ENCODE measurements at places on chromosomes 2 and 18.

DNA sequence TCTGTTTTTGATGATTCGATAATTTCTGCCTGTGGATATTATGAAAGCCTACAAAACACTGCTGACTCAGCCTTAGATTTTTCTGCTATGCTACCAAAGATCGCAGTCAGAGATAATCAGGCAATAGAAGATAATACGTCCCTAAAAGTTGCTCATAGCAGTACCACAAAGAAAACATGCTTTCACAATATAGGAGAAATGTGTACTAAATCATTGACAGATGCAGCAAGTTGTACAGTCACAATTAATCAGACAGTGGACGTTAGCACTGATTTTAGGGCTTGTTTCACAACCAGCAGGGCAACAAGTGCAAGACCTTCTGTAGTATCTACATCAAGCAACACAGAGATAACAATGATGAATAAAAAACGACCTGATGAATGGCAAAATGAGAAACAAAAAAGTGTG lies 19.5 kb downstream of the RBM44 start:
- DNase-seq: no peak

DNA sequence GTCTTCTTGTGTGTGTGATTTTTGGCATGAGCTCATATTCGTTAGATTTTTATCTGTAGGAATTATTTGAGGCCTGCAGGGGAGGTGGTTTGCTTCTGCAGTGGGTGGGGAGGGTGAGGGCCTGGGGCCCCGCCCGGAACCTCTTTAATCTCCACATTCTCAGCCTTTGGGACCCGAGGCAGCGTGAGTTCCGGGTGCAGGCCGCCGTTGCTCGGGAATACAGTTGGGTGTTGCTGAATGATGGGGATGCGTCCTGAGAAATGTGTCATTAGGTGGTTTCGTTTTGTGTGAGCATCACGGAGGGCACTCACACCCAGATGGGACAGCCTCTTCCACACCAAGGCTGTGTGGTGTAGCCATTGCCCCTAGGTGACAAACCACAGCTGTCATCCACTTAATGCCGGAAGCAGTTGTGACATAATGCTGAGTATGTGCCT lies 13.7 kb upstream of the GAL3ST2 start:
- peak; percentile 43 for DNase-seq

DNA sequence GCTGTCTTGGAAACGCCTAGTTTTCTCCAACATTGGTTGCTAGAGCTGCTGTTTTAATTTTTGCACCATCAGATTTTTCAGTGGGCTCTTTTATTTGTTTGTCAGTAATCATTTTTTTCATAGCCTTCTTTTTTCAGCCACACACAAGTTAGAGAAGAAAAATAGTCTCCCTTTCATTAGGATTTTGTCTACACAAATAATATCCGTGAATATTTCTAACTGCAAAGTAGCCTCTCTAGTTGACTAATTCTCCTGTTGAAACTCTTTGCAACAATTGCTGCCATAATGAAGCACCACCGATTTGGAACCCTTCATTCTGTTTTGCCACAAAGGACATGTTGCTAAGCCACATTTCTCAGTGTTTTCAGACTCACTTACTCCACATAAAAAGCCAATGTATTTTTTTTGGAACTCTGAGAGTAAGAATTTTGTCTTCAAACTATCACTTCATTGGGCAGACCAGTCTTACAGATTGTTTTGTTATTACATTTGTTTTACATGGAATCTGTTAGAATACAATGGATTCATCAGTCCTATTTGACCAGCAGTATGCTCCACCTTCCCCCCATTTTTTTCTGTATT lies 9.6 kb downstream of the KCNJ3 start:
- DNase-seq: no peak

DNA sequence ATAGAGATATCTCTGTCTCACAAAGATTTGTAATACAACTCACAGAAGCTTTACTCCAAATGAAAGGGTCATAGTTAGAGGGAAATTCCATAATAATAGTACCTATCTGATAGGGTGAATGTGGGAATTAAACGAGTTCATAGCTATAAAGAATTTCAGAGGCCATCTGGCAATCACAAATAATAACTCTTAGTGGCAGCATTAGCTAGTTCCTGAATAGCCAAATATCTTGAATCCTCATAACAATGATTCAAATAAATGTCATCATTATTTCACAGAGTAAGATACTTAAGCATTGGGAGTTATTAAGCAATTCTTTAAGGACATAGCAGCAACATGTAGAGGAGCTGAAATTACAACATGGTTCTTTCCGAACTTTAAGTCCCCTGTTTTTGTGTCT lies 1265.0 kb upstream of the PIK3C3 start:
- DNase-seq: no peak

DNA sequence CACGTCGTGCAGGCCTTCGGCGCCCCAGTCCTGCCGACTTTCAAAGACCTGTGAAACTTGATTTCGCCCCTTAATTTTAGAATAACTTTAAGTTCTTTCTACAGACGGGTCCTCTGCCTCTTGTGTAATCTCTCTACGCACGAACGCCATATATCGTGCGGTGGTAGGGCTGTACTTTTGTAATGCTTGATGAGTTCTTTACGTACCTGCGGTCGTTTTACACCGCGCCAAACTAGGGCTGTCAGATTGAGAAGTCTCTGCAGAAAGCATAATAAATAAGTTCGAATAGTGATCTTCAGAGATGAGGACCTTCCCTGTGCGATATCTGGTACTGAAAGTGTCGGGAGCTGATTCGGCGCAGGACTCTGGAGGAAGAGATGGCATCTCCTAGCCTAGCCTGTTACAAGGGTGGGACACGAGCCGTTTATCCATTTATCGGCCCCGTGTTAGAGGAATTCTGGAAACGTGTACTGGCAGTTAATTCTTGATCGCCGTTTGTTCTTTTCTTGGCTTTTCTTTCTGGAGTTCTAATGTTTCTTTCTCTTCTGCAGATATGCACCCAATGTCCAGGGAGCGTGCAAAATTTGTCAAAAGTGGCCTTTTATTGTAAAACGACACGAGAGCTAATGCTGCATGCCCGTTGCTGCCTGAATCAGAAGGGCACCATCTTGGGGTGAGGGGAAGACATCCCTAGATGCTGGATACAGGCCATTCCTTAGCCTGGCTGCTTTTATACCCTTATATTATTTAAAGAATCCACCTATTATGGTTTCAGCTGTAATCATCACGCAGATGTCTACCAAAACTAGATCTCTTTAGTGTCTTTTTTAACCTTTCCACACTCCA lies 781 bp upstream of the SLC5A6 start:
- peak; percentile 56 for DNase-seq

- DNase-seq: no peak
These were observed 2.3 kb downstream of the PER2 start for GRCh38 chr2:238286095-238286494.

Measured in activated CD4-positive, alpha-beta T cell treated with anti-CD3 and anti-CD28 coated beads for 48 hours (primary cell).